ENCODE measurements at places on chromosomes 11 and 22. TPM values are rescaled to one million over a fixed set of nuclear protein-coding genes. Genes with fewer than 3 reads are reported as not detected.

GRCh38 chr11:114202011-114202609 lies 94.1 kb upstream of the NNMT start:
- no peaks in the 10 kb centered on the region for H3K27me3 ChIP-seq
- no peak for DNase-seq
- H3K27ac ChIP-seq: no peak overlapping the region
- H3K4me3 ChIP-seq: no peak overlapping the region
- peaks cover 24% of the 10 kb centered on the region for H3K4me1 ChIP-seq

GRCh38 chr22:16936625-16937024 lies 71.4 kb downstream of the GAB4 start:
- H3K36me3 ChIP-seq: no peaks in the 10 kb centered on the region
- H3K27me3 ChIP-seq: no peaks in the 10 kb centered on the region
- H3K4me1 ChIP-seq: no peaks in the 10 kb centered on the region
- no peak for DNase-seq
- no peak overlapping the region for H3K4me3 ChIP-seq

The BDNF gene
- total RNA-seq: not detected

DNA sequence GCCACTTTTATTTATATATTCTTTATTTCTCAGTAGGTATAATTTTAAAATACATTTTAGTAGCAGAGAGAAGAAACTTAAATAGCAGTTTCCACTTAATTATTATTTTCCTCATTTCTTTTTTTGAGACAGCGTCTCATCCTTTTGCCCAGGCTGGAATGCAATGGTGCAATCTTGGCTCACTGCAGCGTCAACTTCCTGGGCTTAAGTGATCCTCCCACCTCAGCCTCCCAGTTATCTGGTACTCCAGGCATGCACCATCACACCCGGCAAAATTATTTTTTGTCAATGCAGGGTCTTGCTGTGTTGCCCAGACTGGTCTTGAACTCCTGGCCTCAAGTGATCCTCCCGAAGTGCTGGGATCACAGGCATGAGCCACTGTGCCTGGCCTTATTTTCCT lies 38.3 kb downstream of the ATG13 start:
- no peaks in the 10 kb centered on the region for H3K4me1 ChIP-seq
- H3K27me3 ChIP-seq: no peaks in the 10 kb centered on the region
- no peak overlapping the region for H3K27ac ChIP-seq
- peaks cover 7% of the 10 kb centered on the region for H3K36me3 ChIP-seq
- no peak overlapping the region for H3K4me3 ChIP-seq
- DNase-seq: no peak

GRCh38 chr11:58963551-58964104 lies 24.3 kb downstream of the GLYATL1 start:
- no peaks in the 10 kb centered on the region for H3K4me1 ChIP-seq
- no peaks in the 10 kb centered on the region for H3K27me3 ChIP-seq
- no peak overlapping the region for H3K27ac ChIP-seq
- H3K36me3 ChIP-seq: no peaks in the 10 kb centered on the region
- no peak overlapping the region for H3K4me3 ChIP-seq
- DNase-seq: peak; percentile 60

The OVCH2 gene
- total RNA-seq: not detected

The CARNS1 gene
- 2.6 TPM for total RNA-seq

The BTG4 gene
- not detected for total RNA-seq

The MS4A5 gene
- not detected for total RNA-seq

The CRYBB3 gene
- not detected for total RNA-seq

- H3K27me3 ChIP-seq: no peaks in the 10 kb centered on the region
- no peak for DNase-seq
- no peaks in the 10 kb centered on the region for H3K36me3 ChIP-seq
- H3K4me3 ChIP-seq: no peak overlapping the region
These were observed 23.2 kb downstream of the SERPINH1 start for GRCh38 chr11:75585293-75585670.

DNA sequence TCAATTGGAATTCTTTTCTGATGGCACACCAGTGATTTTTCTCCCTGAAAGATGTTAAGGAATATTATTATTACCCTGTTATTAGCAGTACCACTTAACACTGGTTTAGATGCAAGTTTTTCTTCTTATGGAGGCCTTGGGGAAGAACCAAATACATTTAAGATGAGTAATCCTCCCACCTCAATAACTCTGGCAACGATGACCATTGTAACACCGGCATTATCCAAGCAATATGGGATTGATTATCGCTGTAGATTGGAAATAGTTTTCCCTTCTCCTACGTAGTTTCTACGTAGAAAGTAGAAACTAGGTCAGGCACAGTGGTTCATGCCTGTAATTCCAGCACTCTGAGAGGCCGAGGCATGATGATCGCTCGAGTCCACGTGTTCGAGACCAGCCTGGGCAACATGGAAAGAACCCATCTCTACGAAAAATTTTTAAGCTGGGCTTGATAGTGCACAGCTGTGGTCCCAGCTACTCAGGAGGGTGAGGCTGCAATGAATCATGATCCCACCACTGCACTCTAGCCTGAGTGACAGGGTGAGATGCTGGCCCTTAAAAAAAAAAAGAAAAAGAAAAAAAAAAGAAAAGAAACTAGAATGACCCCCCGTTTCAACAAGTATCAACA lies 45.5 kb downstream of the PACSIN2 start:
- peak overlapping the region; percentile 64 for H3K27ac ChIP-seq
- DNase-seq: no peak
- no peaks in the 10 kb centered on the region for H3K27me3 ChIP-seq
- no peak overlapping the region for H3K4me3 ChIP-seq

All from body of pancreas (tissue), 4 donors.